ENCODE measurements at places on chromosomes 3 and 15. TPM values are rescaled to one million over a fixed set of nuclear protein-coding genes. Genes with fewer than 3 reads are reported as not detected.

VGLL3 gene
- 15.8 TPM for total RNA-seq

VPS18 gene
- 26.6 TPM for total RNA-seq

CCR9 gene
- not detected for total RNA-seq

NOX5 gene
- total RNA-seq: not detected

XXYLT1 gene
- 15.5 TPM for total RNA-seq

TMEM207 gene
- total RNA-seq: not detected

ANKRD63 gene
- not detected for total RNA-seq

SH3GL3 gene
- total RNA-seq: not detected

SLC9A9 gene
- 4.5 TPM for total RNA-seq

AGTR1 gene
- total RNA-seq: 2.8 TPM

AP3B2 gene
- total RNA-seq: 0.15 TPM

SYNM gene
- total RNA-seq: 1.6 TPM

MUSTN1 gene
- not detected for total RNA-seq

ZNF770 gene
- total RNA-seq: 10.9 TPM

RNF123 gene
- 21.7 TPM for total RNA-seq

CLCN2 gene
- total RNA-seq: 2.2 TPM

ACTRT3 gene
- 3.7 TPM for total RNA-seq

SLC6A1 gene
- not detected for total RNA-seq

SATB1 gene
- total RNA-seq: 2.5 TPM
